IMR-90 (cell line): ENCODE measurements at places on chromosomes 16 and 17. TPM values are rescaled to one million over a fixed set of nuclear protein-coding genes. Genes with fewer than 3 reads are reported as not detected.

GRCh38 chr17:79848370-79848766, 9.1 kb upstream of the CBX4 start:
- DNase-seq, result no peak

HASPIN gene
- total RNA-seq, result 3.9 and 4.3 TPM in 2 replicates

PTGES3L gene
- total RNA-seq, result 1.4 and 2.2 TPM in 2 replicates

TRPV3 gene
- under 0.01 and 0.18 TPM in 2 replicates for total RNA-seq
